ENCODE measurements at places on chromosomes 3 and 15.

- peak; percentile 78 for DNase-seq
Observed at GRCh38 chr15:83380682-83381081, 66.5 kb upstream of the SH3GL3 start.

GRCh38 chr3:149771652-149772271 is 19.5 kb upstream of the COMMD2 start:
- peak; percentile 40 for DNase-seq

DNA sequence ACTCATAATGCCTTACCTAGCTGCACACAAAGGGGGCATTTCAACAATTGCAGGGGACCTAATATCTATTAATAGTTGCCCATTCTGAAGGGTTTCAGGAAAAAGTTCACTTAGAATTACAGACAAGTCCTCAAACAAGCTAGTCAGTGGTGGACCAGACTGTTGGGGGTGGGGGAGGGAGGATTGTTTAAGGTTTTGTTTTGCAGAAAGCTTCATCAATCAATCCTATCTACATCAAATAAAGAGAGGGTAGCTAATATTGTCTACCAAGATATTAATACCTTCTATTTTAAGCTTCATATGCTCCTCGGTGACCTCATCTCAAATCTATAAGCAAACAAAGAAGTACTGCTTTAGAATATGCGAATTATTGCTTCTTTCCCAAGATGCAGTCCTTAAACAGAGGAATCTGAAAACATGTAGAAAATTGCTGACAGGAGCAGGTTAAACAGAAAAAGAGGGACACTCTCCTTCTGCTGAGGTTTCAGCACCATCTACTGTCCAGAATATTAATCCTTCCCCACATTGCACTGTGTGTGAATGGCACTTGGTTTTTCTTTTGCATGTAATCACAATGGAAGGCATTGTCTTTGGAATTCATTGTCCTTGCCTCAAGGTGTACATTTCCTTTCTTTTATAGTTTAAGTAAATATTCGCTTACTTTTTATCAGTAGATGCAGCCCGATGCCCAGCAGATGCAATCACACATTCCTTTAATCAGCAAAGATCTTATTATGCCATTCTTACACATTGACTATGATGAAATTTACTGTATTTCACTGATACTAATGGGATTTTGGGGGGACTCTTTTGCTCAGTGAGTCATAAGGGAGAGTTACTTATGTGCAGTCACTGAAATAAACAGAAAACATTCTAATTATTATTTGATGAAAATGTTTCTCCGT is 94.7 kb downstream of the IL5RA start:
- DNase-seq, result peak; percentile 38

DNA sequence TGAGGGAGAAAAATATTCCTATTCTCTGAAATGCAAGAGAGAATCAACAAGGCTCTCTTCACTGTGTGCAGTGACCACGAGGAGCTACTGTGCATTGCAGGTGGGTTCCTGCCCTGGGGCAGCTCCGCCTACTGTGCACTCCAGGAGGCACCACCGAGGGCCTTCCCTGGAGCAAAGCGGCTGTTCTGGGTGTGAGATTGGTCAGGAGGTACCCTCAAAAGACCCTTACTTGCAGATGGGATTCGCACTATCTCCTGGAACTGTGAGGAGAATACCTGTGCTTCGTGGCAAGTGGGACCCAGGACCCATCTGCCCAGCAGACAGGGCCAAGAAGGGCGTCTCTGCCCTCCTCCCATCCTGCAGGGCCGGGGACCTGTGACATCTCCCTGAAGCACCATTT is 68.9 kb downstream of the CYFIP1 start:
- DNase-seq, result no peak

- no peak for DNase-seq
Observed at GRCh38 chr3:138063416-138063815, 52.0 kb downstream of the DZIP1L start.

DNA sequence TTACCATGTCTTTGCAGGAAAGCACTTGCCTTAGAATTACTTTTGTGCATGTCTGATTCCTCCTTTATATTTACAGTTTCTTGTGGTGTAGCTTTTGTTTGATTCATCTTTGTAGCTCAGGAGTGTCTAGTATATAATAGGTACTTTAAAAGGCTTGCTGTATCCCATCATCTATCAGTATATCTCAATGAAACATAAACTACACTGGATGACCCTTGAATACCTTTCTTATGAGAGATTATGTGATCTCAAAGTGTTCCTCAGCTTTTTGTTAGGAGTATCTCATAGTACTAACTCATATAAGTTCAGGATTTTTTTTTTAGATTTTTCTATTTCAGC is 234.8 kb downstream of the PYDC2 start:
- no peak for DNase-seq

- DNase-seq, result no peak
Observed at GRCh38 chr3:108137460-108137814, 46.6 kb upstream of the CD47 start.

- peak; percentile 4 for DNase-seq
Observed at GRCh38 chr15:95175914-95176658, 944.7 kb downstream of the MCTP2 start.

GRCh38 chr15:56240390-56240789 is 3.3 kb downstream of the RFX7 start:
- no peak for DNase-seq
